ENCODE measurements at places on chromosomes 3 and 15.

GRCh38 chr3:62433396-62433795, 60.0 kb upstream of the FEZF2 start:
- DNase-seq: no peak

- no peak for DNase-seq
Observed at GRCh38 chr3:146131616-146132410, 29.2 kb downstream of the PLOD2 start.

DNA sequence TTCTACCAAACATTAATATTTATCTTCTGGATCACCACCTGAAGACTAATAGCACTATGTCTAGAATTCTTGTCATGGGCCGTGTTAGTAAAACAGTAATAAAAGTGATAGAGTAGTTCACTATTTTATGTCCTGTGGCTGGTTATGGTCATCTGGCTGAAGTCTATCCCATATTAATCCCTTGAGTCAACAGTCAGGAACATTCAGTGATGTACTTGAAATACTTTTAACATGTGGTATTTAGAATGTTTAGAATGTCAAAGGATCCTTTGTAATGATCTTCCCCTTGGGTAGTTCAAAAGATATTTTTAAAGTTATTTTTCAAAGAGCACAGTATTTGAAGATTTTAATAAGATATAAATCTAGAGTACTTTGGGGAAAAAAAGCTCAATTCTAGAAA, 117.0 kb downstream of the MBNL1 start:
- DNase-seq: no peak

- DNase-seq: no peak
Observed at GRCh38 chr3:130527426-130527825, 10.4 kb downstream of the COL6A6 start.

GRCh38 chr3:173711619-173712018, 314.1 kb downstream of the NLGN1 start:
- DNase-seq: no peak

DNA sequence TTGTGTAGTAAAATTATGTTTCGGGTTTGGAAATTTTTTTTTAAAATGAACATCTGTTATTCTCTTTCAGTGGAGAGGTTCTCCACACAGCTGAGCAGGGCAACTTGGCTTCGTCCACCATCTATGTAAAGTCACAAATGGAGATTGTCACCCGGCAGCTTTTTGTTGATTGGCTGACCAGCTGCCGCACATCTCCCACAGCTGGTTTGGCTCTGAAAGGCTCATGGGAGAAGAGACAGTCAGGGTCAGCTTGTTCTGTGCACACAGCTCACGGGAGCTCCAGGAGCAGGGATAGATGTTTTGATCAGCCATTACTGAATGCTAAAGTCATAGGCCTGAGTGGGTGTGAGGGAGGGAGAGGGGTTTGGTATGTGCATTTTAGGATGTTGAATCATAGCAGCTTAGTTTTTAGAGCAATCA, 12.9 kb upstream of the CCDC80 start:
- no peak for DNase-seq

- DNase-seq: no peak
Observed at GRCh38 chr3:48966367-48966766, 23.7 kb upstream of the P4HTM start.

DNA sequence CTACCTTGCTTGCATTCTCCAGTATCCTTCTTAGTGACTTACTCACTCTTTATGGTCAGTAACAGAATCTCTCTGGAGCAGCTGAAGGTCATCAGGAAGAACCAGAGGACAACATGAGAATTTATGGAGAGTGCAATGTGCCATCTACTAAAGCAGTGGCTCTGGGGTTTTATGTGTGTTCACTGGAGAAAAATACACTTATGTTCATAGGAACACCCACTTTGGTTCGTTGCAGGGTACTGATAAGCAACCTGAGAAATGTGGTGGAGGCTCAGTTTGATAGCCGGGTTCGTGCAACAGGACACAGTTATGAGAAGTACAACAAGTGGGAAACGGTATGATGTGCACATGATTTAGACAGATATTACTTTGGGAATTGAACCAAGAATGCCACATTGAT, 12.8 kb downstream of the CPB1 start:
- DNase-seq: no peak

GRCh38 chr15:77732514-77733335, 100.0 kb upstream of the LINGO1 start:
- no peak for DNase-seq

DNA sequence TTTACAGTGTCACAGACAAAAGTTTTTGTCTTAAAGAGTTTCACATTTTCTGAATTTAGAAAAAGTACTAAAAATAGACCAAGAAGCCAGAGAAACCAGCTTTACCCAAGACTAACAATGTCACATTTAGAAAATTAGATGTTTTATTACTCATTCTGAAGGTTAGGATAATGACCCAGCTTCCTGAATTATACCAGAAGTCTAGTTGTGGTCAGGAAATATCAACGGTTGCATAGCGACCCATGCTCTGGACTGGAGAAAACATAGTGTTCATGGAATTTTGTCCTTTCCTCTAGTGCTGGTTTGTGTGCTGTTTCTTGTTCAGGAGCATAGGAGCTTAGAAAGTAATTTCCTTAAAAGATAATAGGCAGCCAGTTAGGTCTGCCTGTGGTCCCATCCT, 59.0 kb downstream of the DPPA2 start:
- DNase-seq: no peak

DNA sequence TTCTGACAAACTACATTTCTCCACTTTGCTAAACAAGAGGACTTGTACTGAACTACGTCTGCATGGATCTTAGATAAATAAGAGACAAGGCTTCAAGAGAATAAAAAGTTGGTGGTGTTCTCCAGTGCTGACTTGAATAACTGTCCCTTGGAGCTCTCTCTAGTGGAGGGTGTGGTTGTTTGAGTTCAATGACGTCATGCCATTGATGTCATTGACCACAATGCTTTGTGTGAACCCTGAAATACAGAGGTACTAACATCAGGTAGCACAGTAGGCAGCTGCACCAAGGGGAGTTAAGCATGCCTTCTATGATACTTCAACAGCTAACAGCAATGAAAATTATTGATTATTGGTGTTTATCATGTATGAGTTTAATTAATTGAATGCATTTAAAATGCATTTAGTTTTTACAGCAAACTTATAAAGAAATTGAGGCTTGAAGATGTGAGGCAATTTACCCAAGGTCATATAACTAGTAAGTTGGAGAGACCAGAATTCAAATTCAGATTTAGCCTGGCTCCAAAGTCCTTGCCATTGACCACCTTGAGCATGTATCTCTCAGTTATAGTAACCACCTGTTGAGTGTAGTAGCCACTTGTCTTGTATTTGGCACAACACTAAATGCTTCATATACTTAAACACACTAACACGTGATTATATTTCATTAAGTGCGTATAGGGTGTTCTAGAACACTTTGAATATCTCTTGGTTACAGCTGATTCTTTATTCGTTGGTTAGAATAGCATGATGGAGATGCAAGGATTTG, 126.0 kb upstream of the ANKRD28 start:
- DNase-seq: peak; percentile 4

GRCh38 chr15:70064441-70064840, 33.3 kb downstream of the TLE3 start:
- DNase-seq: no peak

DNA sequence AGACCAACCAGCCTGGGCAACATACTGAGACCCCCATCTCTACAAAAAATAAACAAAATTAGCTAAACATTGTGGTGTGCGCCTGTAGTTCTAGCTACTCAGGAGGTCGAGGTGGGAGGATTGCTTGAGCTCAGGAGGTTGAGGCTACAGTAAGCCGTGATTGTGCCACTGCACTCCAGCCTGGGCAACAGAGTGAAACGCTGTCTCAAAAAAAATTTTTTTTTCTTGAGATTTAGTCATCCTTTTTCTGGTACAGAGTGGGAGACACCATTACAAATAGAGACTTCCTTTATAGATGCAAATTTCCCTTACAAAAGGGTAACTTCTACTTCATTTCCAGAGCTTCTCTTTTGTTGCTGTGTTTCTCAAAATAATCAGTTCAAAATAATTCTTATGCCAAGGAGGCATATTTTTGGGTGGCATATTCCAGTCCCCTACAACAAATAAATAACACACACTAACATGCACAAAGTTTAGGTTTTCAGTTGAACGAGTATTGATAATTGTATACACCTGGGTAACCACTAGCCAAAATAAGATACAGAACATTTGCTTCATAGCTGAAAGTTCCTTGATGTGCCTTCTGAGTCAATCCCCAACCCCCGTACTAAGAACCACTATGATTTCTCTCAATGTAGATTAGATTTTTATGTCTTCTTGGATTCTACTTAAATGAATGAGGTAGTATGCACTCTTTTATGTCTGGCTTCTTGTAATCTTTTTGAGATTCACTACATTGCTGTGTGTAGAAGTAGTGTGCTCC, 248.9 kb upstream of the PROK2 start:
- DNase-seq: no peak

DNA sequence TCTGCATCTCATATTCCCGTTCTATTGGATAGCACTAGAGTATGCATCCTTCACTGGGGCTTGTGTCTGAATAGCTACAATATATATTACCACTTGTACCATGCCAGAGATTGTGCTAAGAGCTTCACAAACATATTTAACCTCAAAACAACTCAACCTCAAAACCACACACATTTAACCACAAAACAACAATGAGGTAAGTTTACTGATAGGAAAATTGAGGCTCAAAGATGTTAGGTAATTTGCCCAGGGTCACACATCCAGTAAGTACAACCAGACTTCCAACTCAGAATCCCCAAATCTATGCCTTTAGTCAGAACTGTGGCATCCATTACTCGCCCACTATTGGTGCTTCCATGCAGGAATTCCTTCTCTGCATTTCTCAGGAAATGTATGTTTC, 220.0 kb downstream of the FAM43A start:
- no peak for DNase-seq

GRCh38 chr3:43409506-43409905, 123.2 kb downstream of the SNRK start:
- DNase-seq: no peak

GRCh38 chr3:33488246-33488645, 48.0 kb upstream of the UBP1 start:
- no peak for DNase-seq

GRCh38 chr3:56819016-56819809, 17.5 kb upstream of the ARHGEF3 start:
- no peak for DNase-seq

GRCh38 chr3:89353465-89353864, 246.0 kb downstream of the EPHA3 start:
- DNase-seq: no peak

DNA sequence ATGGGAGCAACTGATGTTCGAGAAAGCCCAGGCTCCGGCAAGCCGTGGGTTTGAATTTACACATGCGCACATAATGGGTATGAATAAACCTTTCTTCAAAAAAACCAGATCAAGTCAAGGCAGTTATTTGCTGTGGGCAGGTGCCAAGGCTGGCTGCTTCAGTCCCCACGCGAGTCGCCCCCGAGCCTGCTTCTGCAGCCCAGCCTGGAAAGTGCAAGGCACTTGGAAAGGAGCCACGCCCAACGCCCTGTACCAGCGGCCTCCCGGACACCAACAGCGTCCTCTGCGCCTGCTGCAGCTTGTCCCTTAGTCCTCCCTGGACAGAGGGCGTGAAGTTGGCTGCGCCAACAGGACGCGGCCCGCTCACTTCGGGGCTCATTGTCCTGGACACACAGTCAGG, 68.9 kb downstream of the KLF15 start:
- DNase-seq: no peak

DNA sequence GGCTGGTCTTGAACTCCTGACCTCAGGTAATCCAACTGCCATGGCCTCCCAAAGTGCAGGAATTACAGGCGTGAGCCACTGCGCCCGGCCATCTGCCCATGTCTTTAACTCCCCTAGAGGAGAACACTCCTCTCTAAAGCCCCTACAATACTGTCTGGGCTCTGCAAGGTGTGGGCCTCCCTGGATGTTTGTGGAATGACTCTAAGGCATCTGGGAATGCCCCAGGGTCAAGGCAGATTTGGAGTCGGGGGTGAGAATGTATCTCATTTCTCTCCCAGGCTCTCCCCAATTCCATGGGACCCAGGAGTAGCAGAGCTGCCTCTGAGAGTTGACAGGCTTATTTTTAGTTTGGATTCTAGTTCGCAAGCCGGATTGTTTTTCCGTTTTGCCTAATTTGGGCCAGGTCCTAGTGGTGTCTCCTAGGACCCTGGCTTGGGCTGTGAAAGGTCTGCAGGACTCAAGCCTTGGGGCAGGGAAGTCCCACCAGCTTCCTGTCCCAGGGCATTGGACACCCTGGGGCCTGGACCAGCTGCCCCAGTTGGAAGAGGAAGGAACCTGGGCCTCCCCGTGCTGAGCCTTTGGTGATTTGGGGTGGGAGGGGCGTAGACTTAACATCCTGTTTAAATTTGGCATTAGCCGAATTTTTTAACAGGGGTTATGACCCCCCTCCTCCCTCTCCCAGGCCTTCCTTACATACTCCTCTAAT, 53.5 kb downstream of the MAGEF1 start:
- no peak for DNase-seq

GRCh38 chr3:55792009-55792408, 304.9 kb upstream of the WNT5A start:
- no peak for DNase-seq

DNA sequence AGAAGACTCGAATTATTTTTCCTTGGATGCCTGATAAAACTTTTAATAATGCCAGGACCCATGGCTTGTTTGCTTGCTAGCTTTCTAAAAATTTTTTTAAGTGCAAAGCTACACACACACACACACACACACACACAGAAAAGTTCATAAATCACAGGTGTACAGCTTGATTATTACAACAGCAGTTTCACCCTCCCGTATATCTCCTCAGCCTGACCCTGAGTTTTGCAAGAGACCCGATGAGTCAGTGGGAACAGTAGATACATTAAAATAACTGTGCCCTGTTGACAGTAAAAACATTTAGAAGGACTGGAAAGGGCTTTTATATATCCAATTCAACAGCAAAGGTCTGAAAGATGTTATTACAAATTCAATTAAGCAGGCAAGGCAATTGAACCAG, 46.7 kb downstream of the EMC4 start:
- no peak for DNase-seq

- no peak for DNase-seq
Observed at GRCh38 chr3:148975248-148975647, 16.1 kb upstream of the GYG1 start.

- DNase-seq: no peak
Observed at GRCh38 chr3:123390865-123391600, 57.9 kb downstream of the ADCY5 start.

GRCh38 chr3:22536541-22536940, 666.6 kb upstream of the UBE2E2 start:
- no peak for DNase-seq

GRCh38 chr15:101168898-101169494, 82.9 kb downstream of the CHSY1 start:
- DNase-seq: no peak

DNA sequence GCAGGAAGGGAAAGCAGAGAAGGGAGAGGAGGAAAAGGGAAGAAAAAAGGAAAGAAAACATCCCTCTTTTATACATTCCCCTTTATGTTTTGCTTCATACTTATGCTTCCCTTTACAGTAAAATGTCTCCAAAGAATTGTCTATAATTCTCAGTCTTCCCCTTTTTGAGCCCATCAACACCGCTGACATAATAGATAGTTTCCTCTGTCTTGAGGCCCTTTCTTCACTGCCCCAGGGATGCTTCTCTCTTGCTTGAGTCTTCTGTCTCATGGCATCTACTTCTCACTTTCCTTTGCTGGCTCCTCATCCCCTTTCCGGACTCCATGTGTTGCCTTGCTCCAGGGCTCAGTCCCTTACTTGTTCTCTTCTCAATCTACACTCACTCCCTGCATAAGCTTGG, 99.7 kb upstream of the DAZL start:
- no peak for DNase-seq
